ENCODE measurements at places on chromosomes 11 and 22.

DNA sequence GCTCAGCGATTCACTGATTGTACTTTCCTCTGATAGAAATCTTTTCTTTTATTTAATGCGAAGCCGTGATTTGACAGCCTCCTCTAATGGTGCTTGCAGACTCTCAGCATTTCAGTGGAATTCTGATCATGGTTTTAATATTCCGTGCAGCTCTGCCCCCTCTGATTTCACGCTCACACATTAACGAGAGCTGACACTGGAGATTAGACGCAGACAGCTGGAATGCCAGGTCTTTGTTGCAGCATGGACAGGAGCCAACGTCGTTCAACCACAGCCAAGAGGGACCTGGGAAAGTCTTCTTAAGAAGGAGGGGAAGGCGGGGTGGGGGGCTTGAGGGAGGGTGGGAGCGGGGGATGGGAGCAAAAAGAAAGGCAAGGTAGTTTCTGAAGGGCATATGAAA lies 186.4 kb downstream of the BLID start:
- peak; percentile 85 for DNase-seq

- no peak for DNase-seq
Observed at GRCh38 chr11:33256813-33257159, 395 bp upstream of the HIPK3 start.

DNA sequence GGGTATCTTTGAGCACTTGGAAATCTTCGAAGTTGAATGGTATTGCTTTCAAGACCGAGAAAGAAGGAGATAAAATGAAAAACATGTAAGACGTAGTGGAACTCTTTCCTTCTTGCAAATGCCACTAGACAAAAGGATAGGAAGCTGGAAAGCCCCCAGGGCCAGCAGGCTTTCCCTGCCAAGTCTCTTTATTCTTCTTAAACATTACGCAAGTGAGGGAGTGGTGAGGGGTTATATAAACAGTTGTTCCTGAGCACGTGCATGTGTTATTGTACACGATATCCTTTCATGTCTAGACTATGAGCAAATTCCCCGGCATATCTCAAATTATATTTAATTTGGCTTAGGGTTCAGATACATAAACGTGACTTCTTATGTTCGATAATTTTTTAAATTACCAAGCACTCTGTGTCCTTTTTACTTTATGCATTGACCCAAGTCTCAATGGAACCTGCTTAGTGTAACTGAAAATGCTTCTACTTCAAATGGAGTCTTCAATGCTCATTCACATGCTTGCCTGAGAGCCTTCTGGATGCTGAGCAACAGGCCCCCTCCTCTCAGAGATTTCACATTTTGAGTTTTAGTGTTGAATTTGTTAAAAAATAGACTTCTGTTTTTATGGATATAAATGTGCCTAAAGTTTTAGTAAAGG lies 59.0 kb downstream of the PPP2R1B start:
- no peak for DNase-seq

DNA sequence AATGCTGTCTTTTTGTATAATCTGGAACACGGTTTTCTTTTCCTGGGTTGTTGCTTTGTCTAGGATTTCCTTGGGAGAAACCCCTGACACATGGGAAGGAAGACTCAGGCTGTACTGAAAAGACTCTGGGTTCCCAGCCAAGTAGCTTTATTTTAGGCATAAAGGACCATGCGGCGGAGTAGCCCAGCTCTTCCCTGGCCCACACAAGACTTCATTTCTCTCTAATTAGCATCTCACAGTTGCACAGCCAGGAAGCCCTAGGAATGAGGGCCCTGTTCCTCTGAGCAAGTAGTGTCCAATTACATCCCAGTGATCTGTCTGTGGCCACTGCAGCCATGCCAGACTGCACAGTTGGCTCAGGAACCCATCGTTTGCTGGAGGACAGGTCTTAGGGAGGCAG lies 319.5 kb downstream of the TENM4 start:
- DNase-seq, result no peak

DNA sequence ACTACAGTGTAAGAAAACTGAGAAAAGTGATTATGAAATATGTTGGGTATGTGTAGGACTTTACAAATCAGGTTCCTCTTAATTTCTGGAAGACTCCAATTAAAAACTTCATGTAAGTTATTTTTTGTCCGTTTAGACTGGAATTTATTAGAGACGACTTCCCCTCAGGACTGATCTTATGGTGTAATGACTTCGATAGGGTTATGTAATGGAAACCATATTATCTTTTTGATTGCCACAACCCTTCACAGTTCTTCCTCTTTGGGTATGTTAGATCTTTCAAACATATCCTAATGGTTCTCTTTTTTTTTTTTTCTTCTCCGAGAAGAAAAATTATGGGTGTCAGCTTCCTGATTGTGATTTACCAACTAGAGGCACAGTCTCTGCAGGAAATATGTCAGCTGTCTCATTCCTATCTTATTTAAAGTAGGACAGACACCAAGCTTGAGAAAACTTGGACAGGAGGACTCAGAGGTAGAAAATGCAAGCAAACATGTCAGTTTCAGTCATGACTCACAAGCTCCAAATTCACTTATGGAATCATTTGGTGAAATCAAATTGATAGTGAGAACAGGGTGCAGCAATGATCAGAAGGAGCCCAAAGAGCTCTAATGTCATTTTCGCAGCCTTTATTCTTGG lies 11.1 kb upstream of the LDLRAD3 start:
- peak; percentile 81 for DNase-seq

- no peak for DNase-seq
Observed at GRCh38 chr11:67584881-67585873, 1.6 kb downstream of the GSTP1 start.

DNA sequence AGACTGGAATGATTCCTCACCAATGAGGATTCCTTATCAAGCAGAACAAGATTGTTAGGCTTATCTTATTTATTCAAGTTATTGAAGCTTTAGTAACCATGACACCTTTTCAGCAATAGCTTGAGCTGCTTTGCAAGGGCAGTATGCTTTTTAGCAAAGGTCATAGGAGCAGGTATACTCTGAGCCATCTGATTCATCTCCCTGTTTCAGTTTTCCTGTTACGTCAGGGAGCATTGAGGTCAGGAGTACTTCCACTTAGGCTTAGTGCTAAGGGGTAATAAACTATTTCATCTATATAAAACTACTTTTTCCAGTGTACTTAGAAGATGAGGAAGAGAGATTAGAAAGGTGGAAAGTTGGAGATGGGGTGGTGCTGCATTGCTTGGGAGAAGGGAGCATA lies 17.7 kb upstream of the ANKRD42 start:
- no peak for DNase-seq

Measured in fibroblast of skin of right biceps (primary cell).